ENCODE measurements at places on chromosomes 3 and 15.

DNA sequence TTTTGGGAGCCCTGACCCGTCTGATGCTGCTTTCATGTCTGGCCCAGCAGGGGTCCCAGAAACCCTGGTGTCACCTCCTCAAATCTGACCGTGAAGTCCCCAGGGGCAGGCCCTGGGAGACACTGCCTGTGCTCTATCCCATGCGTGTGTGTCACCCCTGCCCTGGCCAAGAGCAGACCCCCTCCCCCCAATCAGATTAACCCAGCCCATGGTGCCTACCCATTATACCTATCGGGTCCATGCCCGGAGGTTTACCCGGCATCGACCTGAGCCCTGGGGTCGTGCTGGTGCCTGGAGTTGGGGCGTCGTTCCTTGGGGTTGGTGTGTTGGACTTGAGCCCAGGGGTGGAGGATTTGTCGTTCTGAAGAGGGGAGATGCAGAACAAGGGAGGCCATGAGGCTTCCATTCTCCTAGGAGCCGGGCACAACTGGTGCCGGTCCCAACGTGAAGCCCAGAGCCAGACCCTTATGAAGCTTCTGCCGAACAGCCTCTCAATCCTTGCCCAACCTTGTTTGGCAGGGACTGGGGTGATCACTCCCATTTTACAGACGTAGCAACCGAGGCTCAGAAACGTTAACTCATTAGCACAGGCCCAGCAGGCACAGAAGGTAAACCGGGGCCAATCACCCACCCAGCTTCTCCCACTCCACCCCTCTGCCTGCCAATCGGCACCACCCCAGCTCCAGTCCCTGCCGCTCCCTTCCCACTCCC lies 39.6 kb downstream of the TLE3 start:
- no peak for DNase-seq

- DNase-seq: no peak
These were observed 532.8 kb upstream of the TGFBR2 start for GRCh38 chr3:30073622-30074021.

DNA sequence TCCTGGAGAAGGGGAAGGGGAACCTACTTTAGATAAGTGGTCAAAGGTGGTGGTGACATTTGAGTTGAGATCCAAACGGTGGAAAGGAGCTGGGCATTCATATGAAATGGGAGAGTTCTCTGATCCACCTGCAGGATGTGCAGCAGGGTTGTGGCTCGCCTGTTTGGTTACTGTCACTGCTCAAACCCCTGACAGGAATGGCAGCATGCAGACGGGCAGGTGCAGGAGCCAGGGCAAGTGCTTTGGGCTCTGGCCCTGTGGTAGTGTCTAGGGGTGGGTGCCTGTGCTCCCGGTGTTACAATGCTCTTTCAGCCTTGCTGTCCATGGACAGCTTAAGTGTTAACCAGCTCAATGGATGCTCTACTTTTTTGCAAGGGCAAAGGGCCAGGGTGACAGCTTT lies 18.5 kb downstream of the PAQR9 start:
- no peak for DNase-seq

DNA sequence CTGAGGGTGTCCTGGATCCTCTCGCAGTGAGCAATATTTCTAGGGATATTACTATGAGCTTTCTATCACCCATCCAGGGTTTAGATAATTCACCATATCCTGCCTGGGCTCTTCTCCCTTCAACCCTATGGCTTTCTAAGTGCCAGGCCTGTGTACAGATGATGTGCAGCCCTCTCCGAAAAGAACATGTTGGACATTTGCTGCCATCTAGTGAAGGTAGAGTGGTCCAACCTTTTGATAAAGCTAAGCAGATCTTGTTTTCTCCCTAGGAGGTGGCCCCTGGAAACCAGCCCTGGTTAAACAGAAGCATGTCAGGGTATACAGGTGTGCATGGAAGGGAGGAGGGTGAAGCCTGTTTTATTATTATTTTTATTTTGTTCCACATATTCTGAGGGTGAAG lies 27.9 kb upstream of the SCN10A start:
- DNase-seq: peak; percentile 30

- DNase-seq: no peak
These were observed 228.8 kb upstream of the P2RY1 start for GRCh38 chr3:152606146-152606545.

GRCh38 chr15:77032647-77033416 lies 37.9 kb downstream of the PSTPIP1 start:
- no peak for DNase-seq

DNA sequence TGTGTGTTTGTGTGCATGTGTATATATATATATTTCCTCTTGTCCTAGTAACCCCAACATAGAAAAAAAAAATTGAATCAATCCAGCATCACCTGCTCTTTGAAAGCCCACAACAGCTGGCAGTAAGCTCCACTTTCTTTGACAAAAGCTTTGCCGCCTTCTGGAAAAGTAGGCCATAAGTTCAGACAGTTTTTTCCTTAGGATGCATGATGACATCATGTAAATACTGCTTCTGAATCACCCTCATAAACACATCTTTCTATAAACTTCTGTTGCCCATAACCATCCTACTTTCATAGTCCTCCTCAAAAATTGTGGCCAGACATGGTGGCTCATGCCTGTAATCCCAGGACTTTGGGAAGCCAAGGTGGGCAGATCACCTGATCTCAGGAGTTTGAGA lies 67.4 kb downstream of the CSNK1G1 start:
- DNase-seq: no peak

GRCh38 chr3:127629467-127630403 lies 750 bp downstream of the PODXL2 start:
- no peak for DNase-seq

DNA sequence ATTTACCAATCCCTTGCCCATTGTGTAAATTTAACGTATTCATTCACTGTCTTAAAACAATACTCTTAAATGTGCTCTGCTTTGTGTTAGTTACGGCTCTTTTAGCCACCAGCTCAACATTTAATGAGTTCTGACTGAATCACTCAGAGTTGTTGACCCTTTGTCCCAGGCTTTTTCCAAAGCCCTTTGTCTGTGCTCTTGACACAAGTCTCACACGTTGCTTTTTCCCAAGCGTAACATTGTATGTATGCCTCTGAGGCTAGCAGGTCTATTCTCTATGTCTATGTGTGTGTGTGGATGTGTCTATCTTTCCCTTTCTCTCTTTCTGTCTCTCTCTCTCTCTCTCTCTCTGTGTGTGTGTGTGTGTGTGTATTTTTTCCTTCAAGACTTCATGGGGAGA lies 435.4 kb upstream of the GOLIM4 start:
- DNase-seq: no peak

DNA sequence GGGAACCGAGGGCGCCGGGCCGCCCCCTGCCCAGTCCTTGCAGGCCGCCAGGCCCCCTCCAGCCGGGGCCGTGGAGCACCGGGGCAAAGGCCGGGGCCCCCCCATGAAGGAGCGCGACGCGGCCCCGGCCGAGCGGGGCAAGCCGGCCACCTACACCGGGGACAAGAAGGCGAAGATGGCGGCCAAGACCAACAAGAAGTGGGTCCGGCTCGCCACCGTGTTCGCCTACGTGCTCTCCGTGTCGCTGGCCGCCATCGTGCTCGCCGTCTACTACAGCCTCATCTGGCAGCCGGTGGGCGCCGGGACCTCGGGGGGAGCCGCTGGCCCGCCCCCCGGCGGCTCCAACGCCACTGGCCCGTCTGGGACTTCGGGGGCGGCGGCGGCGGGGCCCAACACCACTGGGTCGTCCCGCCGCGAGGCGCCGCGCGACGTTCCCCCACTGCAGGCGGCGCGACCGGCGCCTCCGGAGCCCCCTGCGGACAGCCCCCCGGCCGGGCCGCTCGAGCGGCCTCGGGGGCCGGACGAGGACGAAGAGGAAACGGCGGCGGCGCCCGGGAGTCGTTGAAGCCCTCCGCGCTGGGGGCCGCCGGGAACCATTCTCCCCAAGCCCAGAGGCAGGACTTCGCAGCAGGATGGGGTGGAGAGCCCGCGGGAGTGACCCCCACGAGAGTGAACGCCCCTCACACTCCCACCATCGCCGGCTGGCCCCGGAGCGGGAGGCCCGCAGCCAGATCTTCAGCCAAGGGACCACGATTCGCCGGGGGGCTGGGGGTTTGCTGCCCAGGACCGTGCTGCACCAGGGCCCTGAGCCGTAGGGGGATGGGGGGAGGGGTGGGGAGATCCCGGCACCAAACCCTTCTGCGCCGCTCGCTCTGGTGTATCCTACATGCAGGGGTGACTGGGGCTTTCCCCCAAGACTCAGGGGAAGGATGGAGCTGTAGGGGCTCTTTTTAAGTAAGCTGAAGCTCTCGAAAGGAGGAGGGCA lies 753 bp downstream of the INAFM2 start:
- DNase-seq: no peak

DNA sequence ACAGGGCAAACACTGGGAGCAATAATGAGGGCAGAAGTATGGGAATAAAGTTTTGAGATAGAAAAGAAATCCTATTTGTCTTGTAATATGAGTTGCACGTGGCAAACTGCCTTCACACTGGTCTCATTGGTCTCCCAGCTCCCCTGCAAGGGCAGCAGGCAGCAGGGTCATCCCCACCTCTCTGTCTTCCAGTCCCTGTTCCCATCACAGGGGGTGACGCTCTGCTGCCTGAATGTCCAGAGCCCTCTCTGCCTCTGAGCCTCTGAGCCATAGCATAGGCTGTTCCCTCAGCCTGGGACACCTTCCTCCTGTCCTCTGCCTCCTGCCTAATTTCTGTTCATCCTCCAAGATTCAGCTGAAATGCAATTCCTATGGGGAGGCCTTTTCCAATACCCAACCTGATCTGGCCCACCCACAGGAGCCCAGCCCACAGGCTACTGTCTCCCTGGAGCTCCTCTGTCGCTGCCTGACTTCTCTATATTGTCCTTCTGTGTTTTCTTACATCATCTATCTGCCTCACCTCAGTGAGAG lies 12.1 kb upstream of the SKOR1 start:
- DNase-seq: no peak

- DNase-seq: no peak
These were observed 9.0 kb downstream of the SSUH2 start for GRCh38 chr3:8635631-8636030.

- DNase-seq: peak; percentile 68
These were observed 7.4 kb upstream of the DLG1 start for GRCh38 chr3:197305854-197306253.
